Kasumi-1 (cell line): ENCODE measurements at places on chromosomes 12 and 14.
A peak's percentile ranks its signal among the peaks of the same experiment; 100 is the strongest.

DNA sequence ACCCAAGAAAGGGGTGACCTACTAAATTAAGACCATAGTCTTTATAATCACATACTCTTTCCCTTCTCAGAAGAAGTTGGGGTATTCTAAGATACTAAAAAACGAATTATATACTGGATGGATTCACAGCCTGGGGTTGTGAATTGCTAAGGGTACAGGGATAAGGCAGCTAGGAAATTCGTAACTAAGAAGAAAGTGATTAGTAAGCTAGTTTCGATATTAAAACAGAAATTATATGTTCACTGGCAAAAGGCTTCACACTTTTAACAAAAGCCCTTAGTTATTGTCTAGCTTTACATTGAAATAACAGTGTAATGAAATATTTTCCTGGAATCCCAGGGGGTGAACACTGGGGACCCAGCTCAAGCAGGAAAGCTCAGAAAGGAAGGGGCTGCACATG lies 35.5 kb upstream of the DYRK2 start:
- no peak for DNase-seq

DNA sequence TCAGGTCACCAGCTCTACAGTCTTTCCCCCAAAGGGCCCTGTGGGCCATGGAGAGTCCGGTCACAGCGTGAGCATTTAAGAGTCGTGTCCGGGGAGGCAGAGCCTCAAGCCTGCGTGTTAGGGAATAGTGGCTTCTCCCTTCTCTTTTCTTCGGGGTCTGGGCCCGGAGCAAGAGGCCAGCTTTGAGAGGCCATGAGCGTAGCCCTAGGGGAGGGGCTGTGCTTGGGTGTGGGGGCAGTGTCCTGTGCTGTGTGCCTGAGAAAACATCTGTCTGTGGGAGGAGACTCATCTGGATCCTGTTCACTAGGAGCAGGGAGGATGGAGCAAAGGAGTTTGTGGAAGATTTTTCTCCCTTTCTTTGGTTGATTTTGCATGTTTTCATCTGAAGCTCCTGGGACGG lies 5.3 kb downstream of the LRP1-AS start:
- no peak for DNase-seq

DNA sequence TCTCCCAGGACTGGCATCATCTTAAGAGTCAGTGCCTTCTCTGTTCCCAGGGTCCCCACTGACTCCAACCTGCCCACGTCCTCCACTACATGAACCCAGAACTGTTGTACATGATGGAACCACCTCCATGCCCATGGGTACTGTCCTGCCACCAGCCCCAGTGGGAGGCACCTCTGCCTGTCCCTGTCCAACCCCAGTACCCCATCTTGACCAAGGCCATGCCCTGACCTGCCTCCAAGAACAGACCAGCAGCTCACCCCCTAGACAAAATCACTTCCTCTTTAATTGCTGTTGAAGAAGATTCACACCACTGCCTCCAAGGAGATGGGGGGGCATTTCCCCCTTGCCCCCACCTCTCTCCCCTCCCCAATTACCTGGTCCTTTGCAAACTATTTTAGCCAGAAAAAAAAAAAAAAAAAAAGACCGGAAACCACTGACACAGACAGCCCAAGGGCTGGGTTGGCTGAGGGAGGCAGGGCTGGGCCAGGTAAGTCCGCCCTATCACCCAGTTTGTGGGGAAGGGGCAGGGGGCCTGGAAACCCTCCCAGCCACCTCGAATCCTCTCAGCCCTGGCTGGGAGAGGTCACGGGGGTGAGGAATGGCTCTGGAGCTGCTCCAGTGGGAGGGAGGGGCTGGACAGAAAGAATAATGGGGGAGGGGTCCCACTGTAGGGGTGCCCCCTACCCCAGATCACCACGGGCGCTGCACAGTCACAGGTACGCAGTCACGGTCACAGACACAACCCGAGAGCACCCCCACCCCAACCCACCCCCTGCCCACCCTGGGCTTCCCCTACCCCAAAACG lies 13.4 kb downstream of the AGAP2 start:
- DNase-seq = no peak

DNA sequence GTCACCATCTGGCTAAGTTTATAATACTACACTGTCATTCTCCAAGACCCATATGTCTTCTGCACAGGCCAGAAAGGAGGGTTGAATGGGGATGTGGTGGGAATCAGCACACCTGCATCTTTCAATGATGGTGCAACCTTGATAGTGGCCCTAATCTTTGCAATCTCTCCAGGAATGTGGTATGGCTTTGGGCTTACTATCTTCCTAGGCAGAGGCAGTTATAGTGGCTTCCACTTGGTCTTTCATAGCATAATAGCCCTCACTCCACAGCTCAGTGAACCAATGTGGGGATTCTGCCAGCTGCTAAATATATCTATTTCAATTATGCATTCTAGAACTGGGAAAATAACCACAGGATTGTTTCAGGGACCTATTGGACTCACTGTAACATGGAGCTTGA lies 61.8 kb upstream of the ATP2B1 start:
- no peak for DNase-seq

- peak; percentile 12 for DNase-seq
Observed at GRCh38 chr14:58535044-58535443, 102.7 kb upstream of the DACT1 start.

DNA sequence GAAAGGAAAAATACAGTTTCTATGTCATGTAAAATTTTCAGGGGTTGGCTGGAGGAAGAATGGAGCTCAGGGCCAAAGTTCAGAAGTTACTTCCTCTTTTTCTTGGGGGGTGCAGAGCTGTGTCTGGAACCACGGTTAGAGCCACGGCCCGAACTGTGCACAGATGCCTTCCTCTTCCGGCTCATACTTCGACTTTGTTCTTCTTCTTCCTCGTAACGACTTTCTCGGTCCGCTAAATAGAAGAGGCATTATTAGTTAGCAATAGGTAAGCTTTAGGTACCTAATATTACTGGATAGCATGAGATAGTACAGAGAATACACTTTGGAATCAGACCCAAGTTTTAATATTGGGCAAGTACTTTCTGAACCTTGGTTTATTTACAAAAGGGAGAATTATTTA lies 31.2 kb downstream of the SUPT16H start:
- peak; percentile 84 for DNase-seq

DNA sequence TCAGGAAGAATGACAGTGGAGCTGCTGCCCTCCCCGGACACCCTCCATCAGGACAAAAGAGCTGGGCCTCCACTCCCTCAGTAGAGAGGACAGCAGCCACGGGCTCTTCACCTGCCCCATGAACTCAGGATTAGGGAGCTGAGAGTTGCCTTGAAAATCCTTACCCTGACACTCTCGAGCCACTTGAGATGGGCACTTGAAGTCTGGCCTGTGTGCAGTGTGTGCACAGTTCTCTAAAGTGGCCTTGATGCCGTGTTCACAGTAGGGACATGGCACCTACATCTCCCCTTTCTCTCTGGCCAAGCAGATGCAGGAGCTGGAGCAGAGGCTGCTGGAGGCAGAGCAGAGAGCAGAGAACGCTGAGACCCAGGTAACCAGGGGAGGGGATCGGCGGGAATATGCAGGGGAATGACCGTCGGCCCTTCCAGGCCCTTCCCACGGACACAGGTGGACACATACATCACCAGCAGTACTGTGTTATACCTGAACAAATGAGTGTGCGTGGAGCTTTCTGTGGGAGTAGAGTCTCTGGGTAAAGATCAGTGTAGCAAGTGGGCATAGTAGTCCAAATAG lies 22.5 kb downstream of the PLEKHH1 start:
- DNase-seq = no peak

DNA sequence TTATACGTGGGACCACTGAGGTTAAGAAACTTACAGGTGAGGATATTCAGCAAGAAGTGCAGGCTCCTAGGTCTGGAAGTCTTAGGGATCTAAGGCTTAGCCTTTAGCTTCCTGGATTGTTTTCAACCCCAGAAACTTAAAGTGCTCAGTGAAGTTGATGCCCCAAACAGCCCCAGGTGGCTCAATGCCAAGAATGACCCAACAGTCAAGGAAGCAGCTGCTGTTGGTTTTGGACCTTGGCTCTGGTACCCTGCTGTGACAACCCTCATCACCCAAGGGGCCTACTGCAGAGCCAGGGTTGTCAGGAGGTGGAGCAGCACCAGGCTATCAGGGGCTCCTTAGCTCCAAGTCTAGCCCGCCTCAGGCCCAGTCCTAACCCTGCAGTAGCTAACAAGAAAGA lies 36.8 kb downstream of the VDR start:
- DNase-seq = no peak

- no peak for DNase-seq
Observed at GRCh38 chr12:69401940-69402339, 42.4 kb downstream of the YEATS4 start.

GRCh38 chr12:124130691-124131591 lies 157.9 kb downstream of the ZNF664 start:
- DNase-seq = no peak

GRCh38 chr14:100406505-100407131 lies 83.5 kb downstream of the SLC25A47 start:
- no peak for DNase-seq

GRCh38 chr14:96138241-96138640 lies 66.4 kb upstream of the BDKRB2 start:
- no peak for DNase-seq

GRCh38 chr14:61542848-61543790 lies 152.2 kb upstream of the HIF1A start:
- DNase-seq = no peak

DNA sequence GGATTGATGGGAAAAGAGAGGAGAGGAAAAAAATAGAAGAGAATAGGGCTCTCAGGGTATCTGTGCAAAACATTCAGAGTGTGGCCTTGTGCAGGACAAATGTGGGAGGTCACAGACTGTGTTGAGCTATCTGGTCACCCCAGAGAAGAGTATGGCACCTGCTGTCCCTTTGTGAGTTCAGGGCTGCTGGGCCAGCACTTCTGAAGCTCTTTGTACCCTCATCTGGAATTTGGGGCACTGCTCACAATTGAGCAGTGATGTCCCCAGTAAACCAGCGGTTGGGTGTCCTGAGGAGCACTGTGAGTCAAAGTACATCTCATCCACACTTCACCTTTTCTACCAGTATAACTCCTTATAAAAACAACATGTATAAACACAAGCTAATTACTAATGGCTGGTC lies 2.6 kb upstream of the KRT81 start:
- DNase-seq = no peak

- DNase-seq = no peak
Observed at GRCh38 chr12:74021937-74022336, 515.7 kb upstream of the ATXN7L3B start.

GRCh38 chr14:79089576-79089975 lies 919.4 kb downstream of the NRXN3 start:
- DNase-seq = no peak

DNA sequence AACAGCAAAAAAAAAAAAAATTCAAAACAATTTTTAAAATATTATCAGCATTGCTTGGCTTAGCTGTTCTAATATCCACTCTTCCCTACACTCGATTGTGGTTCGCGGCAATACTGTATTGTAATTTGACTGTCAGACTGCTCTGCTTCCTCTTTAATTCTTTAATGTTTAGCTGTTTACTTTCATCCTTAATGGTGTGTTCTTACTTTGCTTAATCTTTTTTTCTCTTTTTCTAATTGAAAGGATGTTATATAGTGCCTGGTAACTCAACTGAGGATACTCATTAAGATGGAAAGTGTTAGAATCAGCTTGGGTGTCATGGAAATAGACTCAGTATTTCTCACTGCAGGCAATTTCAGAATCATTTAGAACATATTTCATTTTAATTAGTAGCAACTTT lies 2.0 kb downstream of the ANO4 start:
- DNase-seq = no peak

GRCh38 chr14:103281496-103282231 lies 52.4 kb upstream of the EIF5 start:
- peak; percentile 28 for DNase-seq

DNA sequence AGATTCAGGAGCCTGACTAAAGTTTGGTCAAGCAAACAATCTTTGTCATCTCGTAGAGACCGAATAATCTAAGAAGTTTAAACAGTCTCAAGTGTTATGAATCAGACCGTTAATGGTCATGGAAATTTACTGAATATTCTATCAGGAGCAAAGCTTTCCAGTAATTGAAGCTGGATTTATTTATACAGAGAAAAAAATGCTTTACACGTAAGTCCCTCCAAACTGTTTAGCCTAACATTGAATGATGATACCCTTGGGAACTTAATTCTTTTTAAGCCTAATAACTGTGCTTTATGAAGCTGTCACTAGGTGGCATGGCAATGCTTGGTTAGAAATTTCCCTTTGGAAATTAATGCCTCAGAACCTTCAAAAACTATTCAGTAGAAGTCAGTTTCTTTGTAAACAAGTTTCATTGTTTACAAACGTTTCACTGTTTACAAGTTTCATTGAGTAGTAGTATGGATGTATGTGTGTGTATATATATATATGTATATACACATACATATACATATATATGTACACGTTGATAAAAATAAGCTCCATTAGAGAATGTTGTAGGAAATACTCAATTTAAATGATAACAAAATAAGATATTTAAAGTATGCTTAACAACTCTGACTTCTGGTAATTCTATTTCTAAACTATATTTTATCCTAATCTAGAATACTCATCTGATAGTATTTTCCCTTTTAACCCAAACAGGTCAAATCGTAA lies 32.1 kb downstream of the DEPDC4 start:
- peak; percentile 53 for DNase-seq

GRCh38 chr14:93115821-93116675 lies at the start of gene ITPK1:
ITPK1 (minus strand) TSS chr14:93115925; CDS start chr14:93115163, 762 bp downstream.
- peak; percentile 40 for DNase-seq

DNA sequence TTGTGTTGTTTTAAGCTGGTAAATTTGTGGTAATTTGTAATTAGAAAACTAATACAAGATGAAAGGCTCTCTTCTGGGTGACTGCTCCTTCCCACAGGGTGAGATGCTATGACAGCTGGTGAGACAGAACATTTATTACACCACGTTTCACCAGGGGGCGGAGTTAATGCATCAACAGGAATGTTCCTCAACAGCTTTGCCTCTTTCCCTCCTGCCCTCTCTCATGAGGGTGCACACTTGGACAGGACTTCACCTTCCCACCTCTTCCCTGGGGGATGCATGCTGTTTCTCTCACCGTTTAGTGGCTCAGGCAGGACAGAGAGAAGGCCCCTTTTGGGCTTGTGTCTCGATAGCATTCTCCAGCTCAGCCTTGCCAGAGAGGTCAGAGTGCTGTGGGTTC lies 13.4 kb upstream of the PPP1R1A start:
- DNase-seq = no peak

- DNase-seq = no peak
Observed at GRCh38 chr14:98910061-98910460, 361.9 kb downstream of the BCL11B start.

DNA sequence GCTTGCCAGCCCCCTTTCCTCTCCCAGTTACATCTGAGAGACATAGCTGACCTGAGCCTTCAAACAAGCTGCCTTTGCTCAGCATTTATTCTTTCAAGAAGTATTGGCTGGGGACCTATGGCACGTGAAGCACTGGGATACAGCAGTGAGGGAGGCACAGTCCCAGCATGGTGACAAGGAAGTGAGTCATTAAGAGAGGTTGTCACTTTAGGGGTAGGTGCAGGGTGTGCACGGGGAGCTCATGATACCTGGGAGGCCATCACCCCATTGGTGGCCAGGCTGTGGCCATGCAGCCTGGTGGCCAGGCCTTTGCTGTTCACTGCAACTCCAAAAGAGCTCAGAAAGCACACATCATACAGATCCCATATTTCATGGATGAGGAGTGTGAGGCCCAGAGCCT lies 5.7 kb upstream of the KRT75 start:
- no peak for DNase-seq
